ENCODE measurements at places on chromosomes 4 and X. TPM values are rescaled to one million over a fixed set of nuclear protein-coding genes. Genes with fewer than 3 reads are reported as not detected.
A peak's percentile ranks its signal among the peaks of the same experiment; 100 is the strongest.

- DNase-seq, result no peak
These were observed 23.1 kb downstream of the EIF4E start for GRCh38 chr4:98905839-98906238.

- DNase-seq, result peak; percentile 49
These were observed 20.6 kb downstream of the ZNF721 start for GRCh38 chr4:478373-478772.

DNA sequence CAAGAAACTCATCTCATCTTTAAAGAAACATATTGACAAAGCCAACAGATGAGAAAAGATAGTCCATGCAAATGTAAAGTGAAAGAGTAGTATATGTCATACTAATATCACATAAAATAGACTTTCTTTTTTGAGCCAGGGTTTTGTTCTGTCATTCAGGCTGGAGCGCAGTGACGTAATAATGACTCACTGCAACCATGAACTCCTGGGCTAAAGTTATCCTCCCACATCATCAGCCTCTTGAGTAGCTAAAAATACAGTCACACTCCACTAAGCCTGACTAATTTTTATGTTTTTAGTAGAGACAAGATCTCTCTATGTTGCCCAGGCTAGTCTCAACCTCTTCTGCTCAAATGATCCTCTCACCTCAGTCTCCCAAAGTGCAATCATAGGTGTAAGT is 51.8 kb upstream of the TRAM1L1 start:
- DNase-seq, result peak; percentile 95

The TCEAL2 gene
- 0.17 TPM for total RNA-seq

The WDFY3 gene
- total RNA-seq, result 14.2 TPM

DNA sequence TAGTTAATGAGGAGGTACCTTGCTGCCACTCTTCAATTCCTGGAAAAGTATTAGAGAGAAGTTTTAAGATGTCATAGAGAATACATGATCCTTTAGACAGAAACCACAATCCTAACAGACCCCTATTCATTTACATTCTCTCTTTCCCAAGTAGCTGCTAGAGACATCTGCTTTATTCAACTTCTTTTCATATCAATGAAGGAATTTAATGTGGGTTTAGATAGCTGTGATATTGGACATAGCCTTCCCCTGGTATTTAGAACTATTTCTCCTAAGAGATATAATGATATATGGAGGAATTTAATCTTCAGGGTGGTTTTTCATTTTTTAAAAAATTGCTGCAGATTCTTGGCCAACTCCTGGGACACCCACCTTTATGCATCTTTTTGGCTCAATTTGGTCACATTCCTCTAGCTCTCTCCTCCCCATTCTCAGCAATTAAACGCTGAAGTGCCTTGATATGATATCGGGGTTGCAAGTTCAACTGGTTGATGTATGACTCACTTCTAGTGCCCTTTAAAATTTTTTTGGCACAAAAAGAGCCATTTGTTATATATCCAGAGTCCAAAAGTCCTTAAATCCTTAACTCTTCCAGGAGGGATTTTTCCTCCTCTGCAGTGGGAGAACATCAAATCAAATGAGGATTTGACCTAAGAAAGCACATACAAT is 57.6 kb downstream of the DOCK11 start:
- DNase-seq, result no peak
